ENCODE measurements at places on chromosomes 12 and 14.

- no peak for DNase-seq
Measured at GRCh38 chr12:97308576-97309198, 153.9 kb upstream of the RMST start.

GRCh38 chr14:93857081-93857480 lies 68.8 kb upstream of the PRIMA1 start:
- no peak for DNase-seq

DNA sequence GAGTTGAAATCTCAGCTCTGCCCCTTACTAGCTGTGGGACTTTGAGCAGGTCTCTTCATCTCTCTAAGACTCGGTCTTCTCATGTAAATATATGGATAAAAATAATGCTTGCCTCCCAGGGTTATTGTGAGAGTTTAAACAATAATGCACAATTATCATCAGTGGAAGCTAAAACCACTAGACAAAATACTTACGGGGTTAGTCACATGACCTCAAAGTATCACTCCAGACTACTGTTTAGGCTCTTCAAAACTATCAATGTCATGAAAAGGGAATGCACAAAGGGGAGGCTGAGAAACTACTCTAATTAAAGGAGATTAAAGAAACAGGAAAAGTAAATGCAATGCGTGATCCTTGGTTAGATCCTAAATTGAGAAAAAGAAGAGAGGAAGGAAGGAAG lies 24.5 kb upstream of the TSPAN11 start:
- no peak for DNase-seq

DNA sequence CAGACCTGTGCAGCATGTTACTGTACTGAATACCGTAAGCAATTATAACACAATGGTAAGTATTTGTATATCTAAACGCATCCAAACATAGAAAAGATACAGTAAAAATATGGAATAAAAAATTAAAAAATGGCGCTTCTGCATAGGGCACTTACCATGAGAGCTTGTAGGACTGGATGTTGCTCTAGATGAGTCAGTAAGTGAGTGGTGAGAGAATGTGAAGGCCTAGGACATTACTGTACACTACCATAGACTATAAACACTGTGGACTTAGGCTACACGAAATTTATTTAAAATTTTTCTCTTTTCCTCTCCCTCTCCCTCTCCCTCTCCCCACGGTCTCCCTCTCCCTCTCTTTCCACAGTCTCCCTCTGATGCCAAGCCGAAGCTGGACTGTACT lies 194.5 kb upstream of the CDKN3 start:
- no peak for DNase-seq

GRCh38 chr12:97500537-97500936 lies 37.9 kb downstream of the RMST start:
- DNase-seq: no peak

DNA sequence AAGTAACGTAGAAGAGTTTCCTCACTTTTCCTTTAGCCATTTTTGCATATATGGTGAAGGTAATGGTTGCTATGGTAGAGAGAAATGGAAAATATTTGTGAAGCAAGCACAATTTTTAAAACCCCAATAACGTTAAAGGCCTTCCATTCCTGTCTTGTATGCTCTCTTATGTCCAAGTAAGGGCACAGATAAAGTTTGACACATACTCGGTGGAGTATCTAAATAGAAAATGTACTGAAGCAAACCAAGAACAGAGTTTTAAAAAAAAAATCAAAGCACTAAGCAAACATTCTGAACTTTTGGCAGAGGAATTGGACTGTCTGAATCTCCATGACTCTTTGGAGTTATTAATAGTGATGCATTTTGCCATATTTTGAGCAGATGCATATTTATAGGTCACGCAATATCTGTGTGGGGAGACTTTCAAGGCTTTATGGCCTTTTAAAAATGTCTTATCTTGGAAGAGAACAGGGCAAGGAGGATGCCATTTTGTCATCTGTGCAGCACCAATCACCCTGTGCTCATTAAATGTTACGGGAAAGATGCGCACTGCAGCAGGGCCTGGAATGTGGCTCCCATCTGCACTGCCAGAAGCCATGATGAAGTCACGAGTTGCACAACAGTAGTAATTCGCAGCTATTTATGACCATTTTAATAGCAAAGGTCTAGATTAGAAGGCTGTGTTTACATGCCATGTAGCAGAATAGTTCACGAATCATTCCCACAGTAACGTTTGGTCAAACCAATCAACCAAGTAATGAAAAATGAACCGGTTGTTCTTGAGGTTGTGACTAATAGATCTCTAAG lies 23.3 kb upstream of the AMIGO2 start:
- DNase-seq: no peak

DNA sequence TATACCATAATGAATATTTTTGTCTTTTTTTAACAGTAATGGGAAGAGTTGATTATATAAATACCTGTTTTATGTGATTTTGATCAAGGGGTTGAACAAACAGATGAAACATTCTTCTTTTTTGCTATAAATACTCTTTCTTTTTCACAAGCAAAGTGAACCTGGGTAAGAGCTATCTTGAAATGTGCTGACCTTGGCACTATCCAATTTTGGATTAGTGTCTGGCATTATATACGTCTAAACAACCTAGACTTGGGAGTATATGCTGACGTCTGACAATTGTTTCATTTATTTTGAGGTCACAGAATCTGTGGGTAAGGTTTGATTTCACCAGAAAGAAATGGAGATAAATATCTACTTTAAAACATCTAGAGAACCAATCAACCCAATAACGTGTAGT lies 716.0 kb upstream of the STXBP6 start:
- no peak for DNase-seq

DNA sequence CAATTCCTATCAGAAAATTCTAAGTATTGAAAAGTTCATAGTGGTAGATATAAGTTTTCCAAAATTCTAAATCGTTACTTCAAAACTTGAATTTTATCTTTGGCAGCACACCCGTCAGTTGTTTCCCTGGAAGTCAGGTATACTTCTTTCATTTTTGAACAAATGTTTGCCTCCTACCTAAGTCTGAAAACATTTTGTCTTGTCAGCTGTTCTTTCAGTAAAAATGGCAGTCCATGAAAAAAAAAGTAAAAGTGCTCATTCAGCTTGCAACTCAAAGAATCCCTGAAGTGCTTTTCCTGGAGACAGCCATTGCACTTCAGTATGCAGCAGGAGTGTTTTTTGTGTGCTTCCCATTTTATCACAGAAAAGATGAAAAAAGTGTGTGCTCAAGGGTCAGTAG lies 130.1 kb upstream of the NEDD1 start:
- no peak for DNase-seq

- no peak for DNase-seq
Measured at GRCh38 chr12:65764325-65764724, 60.0 kb upstream of the HMGA2 start.

DNA sequence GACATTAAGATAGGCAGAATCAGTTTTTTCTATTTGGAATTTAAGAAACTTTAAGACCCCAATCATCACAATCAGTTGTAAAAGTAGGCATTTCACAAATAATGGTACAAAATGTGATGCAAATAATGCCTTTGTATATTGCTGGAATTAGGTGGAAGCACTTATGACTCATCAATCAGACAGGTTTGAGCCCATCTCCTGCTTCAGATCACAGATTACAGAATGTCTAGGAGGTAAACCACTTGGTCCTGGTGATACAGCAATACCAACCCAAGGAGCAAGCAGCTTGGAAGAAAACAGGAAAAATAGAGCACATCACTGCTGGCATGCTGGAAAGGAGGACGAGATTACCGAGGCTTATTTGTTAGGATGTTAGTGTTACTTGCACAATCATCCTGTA lies 57.6 kb downstream of the C12orf56 start:
- no peak for DNase-seq

DNA sequence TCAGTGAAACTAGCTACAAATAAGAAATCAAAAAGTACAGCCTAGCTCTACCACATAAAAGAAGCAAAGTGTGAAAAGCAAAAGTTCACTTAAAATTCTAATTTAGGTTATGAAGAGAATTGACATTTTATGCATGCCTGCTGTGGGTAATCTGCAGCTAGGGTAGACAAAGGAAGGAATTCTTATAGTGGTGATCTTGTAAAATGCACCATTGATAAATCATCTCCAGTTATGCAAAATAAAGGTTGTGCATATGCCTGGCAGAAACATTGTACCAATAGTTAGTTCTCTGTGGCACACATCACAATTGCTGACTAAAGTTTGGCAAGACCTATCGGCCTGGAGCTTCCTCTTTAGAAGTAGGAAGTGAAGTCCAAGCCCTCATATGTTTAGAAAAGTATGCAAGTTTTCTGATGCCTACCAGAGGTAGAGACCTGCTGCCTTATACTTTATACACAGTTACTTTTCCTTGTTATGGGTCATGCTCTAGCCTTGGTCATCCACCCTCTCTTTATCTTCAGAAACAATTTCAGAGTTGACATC lies 78.3 kb downstream of the TSHR start:
- no peak for DNase-seq

DNA sequence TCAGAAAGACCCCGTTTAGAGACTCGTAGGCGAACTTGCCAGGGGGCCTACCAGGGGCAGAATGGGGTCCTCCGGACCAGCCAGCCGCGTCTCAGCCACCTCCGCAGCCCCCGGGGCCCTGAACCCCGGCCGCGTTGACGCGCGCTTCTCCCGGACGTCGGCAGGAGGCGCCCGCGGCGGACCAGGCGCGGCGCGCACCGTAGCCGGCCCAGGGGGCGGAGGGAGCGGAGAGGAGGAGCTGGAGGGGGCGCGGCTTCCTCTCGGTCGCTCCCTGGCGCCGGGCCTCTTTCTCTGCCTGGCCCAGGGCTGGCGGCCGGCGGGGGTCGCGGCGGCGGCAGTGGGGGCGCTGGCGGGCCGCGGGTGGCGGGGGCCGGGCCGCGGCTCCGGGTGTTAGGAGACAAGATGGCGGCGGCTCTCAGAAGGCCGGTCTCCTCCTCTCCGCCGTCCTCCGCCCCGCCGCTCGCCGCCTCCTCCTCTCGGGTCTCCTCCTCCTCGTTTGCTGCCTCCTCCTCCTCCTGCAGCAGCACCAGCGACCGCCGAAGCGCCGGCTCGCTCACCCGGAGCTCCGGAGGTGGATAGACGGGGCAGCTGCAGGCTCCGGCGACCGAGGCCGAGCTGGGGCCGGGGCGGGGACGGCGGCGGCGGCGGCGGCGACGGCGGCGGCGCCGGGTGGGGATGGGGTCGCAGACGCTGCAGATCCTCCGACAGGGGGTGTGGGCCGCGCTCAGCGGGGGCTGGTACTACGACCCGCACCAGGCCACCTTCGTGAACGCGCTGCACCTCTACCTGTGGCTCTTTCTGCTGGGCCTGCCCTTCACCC lies at the start of gene PCNX1:
Gene PCNX1 (plus strand): TSS at position 284 of the 820 bp plus-strand sequence. CDS start 392 bp downstream, at position 676.
- DNase-seq: peak; percentile 79

All from stimulated activated CD8-positive, alpha-beta memory T cell treated with anti-CD3 and anti-CD28 coated beads, Interleukin-4, amount 100 ng/mL, for 1 hour (primary cell).